Endothelial cell of umbilical vein (primary cell): ENCODE measurements at places on chromosomes 7 and 10. TPM values are rescaled to one million over a fixed set of nuclear protein-coding genes. Genes with fewer than 3 reads are reported as not detected.

GRCh38 chr7:101972627-101973026, 155.2 kb downstream of the CUX1 start:
- DNase-seq: no peak

CISD1 gene
- polyA plus RNA-seq: 21.1 and 25.5 TPM in 2 replicates

DNA sequence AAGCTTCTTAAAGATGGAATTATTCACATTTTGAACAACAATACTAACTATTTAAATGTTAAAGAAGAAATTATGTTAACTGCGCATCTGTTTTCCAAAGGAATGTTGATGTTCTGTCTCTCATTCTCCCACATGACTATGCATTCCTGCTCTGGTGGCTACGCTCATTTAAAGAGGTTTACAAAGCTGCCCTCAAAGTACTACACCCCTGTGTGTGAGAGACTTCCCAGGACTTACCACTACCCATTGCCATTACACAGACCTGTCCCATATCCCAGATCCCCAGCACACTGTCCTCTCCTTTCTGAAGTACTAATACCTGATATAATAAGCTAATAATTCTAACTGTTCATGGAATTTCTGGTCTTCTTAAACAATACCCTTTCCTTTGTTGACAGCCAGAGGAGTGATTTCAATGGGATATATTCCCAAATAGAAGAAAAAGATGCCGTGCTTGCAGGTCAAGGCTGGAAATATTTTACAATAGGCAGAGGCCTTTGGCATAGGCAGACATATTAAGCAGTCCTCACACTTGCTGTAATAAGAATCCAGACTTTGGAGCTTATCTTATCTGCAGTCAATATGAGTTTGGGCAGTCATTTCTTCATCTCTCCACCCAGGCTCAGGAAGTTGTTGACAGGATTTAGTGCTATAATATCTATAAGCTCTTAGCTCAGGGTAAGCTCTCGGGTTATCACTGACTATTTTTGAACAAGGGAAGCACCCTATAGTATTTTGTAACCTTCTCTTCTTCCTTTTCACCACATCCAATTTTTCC, 12.2 kb downstream of the LIPF start:
- no peak for DNase-seq

DNA sequence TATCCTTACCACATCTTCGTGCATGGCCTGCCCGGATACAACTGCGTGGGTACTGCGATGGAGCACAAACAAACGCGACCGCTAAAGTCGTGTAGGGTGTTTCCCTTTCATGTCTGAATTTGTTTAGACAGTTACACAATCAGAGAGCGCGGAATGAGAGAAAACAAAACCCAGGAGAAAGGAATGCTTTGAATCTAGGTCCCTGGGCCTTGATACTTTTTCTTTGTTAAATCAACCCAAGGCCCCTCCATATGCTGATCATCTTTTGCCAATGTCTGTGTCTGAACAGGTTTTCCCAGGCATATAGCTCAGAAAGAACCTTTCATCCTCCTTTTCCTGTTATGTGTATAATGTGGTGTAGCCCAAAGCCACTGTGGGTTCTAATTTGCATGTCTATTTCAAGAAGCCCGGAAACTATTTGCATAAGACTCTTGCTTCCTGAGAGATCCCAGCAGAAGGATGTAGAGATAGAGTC, 145.8 kb downstream of the FRMD4A start:
- no peak for DNase-seq

FMC1 gene
- polyA plus RNA-seq: 21.7 and 23.5 TPM in 2 replicates

GRCh38 chr10:58674251-58674650, 161.6 kb downstream of the BICC1 start:
- DNase-seq: no peak

PPP1R3C gene
- polyA plus RNA-seq: 2.0 TPM in 2 replicates
